Stimulated activated CD8-positive, alpha-beta memory T cell treated with anti-CD3 and anti-CD28 coated beads, Interleukin-12 subunit alpha, Interleukin-12 subunit beta, amount 100 ng/mL, for 4 hours (primary cell): ENCODE measurements at places on chromosomes 12 and 14.

DNA sequence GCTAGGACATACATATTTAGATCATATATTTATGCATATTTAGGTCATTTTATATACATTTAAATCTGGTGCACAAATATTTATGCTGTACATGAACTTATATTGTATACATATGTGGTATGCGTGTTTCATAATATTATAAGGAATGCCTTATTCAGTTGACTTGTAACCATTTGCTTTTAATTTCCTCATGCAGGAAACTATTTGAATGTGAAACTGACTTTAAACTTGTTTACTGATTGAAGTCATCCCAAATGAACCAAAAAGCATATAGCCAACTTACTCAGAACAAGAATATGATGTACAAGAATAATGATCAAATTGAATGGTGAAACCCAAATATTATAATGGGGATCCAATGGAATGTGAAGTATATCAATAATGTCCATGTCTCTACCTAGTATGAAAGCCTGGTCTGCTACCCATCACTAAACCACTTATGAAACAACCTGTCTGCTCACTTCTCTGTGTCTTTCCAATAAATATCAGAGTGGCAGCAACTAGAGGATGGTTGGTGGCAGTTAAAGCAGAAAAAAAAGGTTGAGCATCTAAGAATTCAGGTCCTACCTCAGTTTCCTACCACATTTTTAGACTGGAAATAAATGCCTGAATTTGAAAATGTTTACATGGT is 38.3 kb downstream of the RPS6KA5 start:
- DNase-seq = no peak

GRCh38 chr12:79058342-79058741 is 193.8 kb downstream of the SYT1 start:
- no peak for DNase-seq

DNA sequence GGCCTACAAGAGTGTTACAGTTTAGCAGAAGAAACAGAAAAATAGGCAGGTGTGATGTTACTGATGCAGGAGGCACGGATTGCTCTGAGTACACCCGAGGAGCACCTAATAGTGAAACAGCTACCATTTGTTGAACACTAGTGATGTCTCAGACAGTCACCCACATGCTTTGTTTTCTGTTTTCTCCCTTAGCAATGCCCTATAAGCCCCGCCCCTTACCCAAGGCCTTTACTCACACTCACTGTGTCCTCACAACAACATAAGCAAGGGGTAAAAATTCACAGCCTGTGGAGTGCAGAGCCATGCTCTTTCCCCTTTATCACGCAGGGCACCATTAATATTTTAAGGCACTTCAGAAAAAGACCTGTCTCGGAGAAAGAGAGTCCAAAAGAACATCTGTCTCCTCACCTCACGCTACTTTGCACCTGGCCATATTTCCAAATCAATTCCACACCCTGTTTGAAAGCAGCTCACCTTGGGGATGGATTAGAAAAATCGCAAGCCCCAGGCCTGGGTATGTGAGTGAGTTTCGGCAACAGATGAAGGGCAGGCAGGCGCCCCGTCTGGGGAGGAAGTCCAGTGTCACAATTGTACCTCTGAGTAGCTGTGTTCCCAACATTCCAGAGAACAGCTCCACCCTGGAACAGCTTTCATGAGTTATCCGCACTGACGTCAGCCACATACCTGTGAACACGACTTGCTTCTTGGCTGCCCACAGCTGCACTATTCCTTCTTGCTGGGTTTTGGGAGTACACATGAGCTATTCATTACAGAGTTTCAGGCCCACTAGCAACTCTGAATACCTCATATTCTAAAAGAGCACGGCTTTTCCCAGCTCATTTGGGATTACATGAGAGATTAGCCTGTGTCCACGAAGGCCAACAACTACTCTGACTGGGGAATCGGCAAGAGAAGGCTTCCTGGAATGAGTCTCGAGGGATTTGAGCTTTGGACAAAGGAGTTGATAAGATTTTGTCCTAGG is 26.0 kb downstream of the MAPK1IP1L start:
- DNase-seq = no peak

- DNase-seq = no peak
Observed at GRCh38 chr12:24754690-24755638, 193.9 kb downstream of the BCAT1 start.

DNA sequence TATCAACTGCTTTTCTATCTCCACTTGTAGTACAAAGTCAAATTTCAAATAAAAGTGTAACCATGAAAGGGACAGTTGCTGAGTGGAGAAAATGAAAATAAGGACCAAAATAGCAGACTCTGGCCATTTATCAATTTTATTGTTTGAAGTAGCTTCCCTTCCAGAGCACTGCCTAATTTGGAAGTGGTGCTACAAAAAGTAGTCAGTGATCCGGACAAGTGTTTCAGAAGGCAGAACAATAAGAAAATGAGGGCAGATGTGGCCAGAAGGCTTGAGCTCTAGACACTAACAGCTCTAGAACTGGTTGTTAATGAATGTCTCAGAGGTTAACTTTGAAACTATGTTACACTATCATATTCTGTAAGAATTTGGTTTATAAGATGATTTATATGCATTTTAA is 48.9 kb downstream of the ABCC9 start:
- DNase-seq = no peak

DNA sequence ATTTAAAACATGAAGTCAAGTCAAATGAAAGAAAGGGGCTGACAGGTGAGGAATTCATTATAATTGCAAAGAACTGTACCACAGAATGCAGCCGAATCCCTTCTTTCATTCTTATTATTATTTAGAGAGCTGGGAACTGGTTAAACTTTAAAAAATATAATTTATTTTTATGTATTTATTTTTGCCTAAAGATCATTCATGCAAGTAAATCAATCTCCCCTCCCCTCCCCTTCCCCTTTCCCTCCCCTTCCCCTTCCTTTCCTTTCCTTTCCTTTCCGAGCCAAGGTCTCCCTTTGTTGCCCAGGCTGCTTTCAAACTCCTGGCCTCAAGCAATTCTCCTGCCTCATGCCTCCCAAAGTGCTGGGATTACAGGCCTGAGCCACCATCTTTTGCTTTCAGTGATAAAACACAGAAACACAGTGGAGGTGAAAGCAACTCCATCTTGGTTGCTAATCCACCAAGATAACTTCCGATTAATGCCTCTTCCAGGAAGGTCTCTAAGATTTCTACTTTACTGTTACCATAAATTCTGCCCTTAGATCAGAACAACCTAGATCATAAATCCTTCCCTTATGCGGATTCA is 6.0 kb upstream of the UBC start:
- no peak for DNase-seq

- no peak for DNase-seq
Observed at GRCh38 chr12:15526033-15526432, 203.7 kb downstream of the PTPRO start.

- no peak for DNase-seq
Observed at GRCh38 chr14:55457496-55457895, 17.1 kb upstream of the TBPL2 start.

DNA sequence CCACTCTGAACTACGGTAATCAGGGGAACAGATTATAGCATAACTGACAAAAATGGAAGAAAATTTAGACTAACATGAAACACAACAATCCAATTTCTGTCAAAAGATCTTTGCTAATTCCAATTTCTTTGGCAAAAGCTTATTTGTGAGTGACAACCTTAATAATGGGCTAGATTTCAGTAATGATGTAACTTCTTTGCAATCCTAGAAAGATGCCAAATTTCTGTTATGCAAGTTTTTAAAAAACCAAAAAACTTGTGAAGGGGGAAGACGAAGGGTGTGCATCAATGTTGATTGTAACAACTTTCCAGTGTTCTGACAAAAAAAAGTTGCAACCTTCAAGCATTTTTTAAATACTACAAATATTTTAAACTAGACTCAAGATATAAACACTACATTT is 59.9 kb downstream of the DICER1 start:
- DNase-seq = no peak

DNA sequence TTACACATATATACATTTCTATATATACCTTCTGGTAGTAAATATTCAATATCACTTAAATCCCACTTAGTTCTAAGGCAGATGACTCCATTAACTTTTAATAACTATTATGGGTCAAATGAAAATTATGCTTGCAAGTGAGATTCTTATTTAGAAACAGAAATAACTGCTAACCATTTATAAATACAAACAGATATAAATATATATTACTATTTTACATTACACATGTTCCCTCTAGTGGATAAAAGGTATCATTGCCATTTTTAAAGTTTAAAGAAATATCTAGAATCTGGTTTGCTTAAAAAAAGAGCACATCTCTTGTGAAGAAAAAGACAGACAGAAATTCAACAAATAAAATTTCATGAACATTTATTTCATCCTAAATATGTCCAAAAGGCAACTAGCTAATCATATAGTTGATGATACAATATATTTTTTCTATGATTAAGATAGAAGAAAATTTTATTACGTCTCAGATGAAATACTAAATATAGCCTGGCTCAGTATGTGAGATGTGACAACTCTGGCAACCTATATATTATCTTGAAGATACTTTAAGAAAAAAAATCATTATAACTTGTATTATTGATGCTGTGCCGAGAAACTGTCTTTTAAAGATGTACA is 11.7 kb upstream of the RAD51AP1 start:
- DNase-seq = no peak

DNA sequence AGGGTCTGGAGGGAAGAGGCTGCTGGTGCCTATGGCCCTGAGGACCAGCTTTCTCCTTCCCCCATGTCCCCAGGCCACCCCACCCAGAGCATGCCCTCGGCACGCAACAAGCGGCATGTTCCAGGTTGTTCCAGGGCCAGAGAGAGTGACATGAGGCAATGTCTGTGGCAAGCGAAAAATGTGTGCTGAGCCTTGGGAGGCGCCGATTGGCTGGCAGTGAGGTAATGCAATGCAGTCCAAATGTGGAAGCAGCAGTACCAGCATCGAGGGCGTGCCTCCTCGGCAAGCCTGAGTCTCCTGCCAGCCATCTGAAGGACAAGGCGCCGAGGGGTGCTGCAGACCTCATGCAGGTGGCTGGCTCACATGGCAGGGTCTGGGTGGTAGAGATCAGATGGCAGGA is 423.8 kb downstream of the NRXN3 start:
- DNase-seq = no peak

GRCh38 chr12:57261428-57261865 is 10.5 kb upstream of the STAC3 start:
- DNase-seq = no peak

- no peak for DNase-seq
Observed at GRCh38 chr12:66552716-66553115, 126.2 kb downstream of the GRIP1 start.

- DNase-seq = no peak
Observed at GRCh38 chr12:93347054-93347785, 30.5 kb upstream of the NUDT4 start.

DNA sequence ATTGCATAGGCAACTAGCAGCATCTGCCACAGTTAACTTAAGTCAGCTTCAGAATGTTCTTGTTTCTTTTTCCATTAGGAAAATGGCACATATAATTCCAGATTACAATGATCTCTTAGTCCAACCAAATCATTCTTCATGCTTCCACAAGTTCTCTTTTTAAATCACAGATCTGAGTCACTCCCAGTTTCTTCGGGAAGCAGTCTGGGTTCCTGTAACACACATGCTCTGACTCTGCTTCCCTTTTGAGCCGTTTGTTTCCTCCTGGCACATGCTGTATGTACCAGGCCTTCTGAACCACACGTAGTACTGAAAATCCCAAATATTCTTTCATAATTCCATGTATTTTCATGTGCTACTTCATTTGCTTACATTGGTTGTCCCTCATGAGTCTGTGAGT is 388.8 kb upstream of the PDE3A start:
- DNase-seq = no peak

DNA sequence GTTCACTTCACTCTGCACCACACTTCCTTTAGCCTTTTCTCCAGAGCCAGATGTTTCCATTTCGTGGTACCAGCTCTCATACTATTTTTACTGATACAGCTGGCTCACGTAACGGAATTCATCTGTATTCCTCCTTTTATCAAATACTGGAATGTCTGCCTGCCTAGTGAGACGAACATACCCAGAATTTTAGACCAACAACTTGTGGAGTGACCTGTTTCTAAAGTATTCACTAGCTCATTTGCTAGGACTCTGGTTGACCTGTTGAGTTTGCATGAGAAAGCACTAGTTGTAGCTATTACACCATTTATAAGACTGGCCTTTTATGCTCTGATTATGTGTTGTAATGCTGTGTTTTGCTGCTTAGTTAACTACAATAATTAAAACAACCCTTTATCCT is 22.6 kb downstream of the KCNA5 start:
- DNase-seq = no peak

DNA sequence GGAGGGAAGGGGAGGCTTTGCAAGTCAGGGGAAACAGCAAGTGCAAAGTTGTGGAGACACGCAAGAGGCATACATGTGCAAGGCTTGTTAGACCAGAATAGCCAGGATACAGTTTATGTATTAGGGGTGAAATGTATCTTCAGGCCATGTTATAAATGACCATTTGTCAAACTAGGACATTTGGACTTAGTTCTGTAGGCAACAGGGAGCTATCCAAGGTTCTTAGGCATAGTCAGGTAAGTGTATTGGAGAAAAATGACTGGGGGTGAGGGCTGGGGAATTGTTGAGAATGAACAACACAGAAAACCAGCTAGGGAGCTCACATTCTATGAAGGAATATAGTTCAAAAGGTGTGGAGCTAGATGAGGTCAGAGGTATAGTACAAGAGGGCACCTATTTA is 42.5 kb downstream of the TPH2 start:
- no peak for DNase-seq

GRCh38 chr12:117441751-117442150 is 80.3 kb upstream of the NOS1 start:
- DNase-seq = no peak

DNA sequence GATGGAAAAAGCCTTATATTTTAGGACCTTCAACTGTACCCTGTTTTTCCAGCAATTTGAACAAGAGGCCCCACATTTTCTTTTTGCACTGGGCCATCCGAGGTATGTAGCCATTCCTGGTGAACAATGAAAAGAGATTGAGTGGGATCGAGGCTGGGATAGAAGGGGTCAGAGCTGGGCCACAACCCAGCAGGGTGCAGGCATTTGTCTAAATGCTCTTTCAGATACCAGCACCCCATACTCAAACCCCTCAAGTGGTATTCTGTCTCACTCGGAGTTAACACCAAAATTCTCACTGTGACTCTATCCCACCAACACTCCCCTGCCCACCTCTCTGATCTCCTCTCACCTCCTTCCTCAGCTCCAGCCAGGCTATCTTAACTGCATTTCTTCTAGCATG is 26.8 kb downstream of the DUSP6 start:
- no peak for DNase-seq

GRCh38 chr12:124762791-124763593 is 100.7 kb downstream of the SCARB1 start:
- no peak for DNase-seq

GRCh38 chr14:28294834-28295440 is 471.6 kb upstream of the FOXG1 start:
- DNase-seq = no peak

- no peak for DNase-seq
Observed at GRCh38 chr12:105485321-105485910, 154.9 kb downstream of the C12orf75 start.

DNA sequence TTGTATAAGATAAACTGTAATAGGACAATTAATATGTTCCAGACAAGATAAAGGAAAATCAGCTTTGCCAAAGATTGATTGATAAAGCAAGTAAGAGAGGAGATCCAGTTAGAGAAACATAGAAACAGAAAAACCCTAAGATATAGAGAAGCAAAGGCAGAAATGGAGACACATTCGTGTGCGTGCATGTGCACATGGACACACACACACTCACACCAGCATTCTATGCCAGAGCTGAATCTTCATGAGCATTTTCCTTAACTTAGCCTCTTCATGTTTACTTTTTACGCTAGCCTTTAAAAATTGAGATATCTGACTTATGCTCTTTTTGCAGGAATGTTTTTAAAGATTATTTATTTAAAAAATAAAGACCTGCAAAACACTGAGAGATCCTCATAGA is 168.5 kb upstream of the ATP2B1 start:
- DNase-seq = no peak

GRCh38 chr12:73383584-73384222 is 1111.5 kb downstream of the TRHDE start:
- DNase-seq = no peak
